ENCODE measurements at places on chromosomes 1 and 21.
A peak's percentile ranks its signal among the peaks of the same experiment; 100 is the strongest.

DNA sequence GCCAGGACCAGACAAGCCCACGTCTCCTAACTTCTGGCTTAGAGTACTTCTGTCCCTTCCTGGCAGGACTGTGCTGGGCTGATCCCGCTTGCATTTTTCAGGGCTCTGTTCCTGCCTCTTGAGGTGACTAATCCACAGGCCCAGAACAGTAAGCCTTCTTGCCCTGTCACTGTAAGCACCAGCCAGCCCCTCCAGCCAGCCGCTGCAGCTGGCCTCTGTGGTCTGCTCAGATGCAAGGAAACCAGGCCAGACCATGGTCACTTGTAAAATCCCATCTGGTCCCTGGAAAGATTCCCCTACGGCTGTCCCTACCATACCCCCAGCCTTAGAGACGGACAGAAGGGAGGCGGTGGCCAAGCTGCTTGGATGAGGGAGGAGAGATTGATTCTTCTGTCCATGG is 74.2 kb downstream of the KIRREL1 start:
- DNase-seq: no peak

DNA sequence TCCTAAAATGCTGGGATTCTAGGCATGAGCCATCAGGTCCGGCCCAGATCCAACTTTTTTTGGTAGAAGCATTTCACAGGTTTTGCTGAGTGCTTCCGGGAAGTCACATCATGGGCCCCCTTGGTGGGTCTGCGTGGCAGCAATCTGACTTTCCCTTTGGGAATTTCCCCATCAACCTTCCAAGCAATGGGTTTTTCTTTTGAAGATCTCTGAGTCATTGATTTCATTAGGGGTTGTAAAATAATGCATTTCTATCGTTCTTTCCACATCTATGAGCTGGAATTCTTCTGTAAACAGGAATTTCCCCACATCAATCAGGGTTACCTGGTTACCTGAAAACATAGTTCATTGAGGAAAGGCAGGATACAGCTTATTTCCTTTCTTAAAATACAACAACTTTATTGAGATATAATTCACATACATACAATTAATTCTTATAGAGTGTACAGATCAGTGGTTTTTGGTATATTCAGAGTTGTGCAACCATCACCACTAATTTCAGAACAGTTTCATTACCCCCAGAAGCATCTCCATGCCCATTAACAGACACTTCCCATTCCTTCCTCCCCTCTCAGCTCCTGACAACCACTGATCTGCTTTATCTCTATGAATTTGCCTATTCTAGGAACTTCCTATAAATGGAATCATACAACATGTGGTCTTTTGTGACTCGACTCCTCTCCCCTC is 9.9 kb upstream of the ZBTB17 start:
- DNase-seq: no peak

DNA sequence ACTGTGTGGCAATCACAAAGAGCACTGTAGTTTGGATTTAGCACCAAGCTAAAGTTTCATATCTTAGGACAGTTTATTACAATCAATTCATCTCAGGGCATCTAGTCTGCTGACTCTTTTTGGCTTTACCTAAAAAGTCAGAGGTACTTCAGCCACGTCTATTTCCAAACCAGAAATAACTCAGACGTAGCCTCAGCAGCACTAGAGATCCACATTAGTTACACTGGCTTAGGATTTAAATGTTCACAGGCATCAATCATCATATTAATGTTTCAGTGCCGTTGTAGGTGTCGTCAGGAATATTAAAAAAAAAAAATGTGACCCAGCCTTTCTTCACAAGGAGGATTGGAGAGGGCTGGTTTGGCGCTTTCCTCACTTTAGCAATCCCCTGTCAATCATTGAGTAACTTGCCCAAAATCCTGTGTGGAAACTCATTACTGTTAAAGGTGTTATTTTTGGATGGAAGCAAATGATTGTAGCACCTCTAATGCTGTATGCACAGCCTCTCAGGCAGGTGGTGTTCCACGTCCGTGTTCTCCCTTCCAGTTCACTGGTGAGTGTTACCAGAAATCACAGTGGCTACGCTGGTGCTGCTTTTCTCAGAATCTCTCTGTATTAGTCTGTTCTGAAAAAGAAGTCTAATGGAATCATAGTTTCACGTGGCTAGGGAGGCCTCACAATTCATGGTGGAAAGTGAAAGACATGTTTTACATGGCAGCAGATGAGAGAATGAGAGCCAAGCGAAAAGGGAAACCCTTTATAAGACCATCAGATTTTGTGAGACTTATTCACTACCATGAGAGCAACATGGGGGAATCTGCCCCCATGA is 45.4 kb downstream of the NEK7 start:
- no peak for DNase-seq

- DNase-seq: no peak
These were observed 3.0 kb downstream of the ATP2B4 start for GRCh38 chr1:203629507-203630082.

- no peak for DNase-seq
These were observed 15.1 kb downstream of the TFF3 start for GRCh38 chr21:42300045-42300583.

DNA sequence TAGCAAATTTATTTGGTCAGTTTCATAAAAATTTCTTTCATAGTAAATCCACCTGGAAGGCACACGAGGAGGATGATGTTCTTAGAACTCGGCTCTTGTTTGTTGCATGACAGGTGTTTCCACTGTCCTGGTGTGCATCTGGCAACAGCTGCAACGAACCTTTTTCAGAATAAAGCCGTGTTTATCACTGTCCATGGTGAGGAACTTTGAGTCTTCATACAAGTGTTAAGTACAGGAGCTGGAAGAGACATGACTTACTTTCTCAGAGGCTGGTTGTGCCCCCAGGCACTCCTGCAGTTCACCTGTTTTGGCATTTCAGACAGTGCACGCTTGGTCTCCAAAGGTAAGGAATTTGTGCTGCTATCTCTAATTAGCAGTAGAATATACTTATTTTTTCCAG is 97.1 kb downstream of the ADAMTS1 start:
- no peak for DNase-seq

- no peak for DNase-seq
These were observed 128.0 kb upstream of the ERG start for GRCh38 chr21:38626306-38626705.

DNA sequence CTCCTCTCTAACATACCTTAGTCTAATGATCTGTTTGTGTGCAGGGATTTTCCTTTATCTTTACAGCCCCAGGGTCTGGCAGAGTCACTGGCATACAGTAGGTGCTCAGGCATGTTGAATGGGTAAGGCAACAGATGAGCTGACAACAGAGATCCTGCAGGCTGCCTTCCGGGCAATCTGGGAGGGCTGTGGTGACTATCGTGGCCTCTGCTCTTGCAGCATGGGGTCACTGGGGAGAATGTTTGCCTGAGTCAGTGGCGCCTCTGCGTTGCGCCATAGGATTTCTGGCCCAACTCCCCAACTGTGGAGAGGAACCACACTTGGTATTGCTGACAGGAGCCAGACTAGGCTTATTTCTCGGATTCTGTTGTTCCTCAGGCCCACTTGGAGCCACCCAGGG is 93.8 kb downstream of the LAMC2 start:
- DNase-seq: no peak

- DNase-seq: no peak
These were observed 3.4 kb downstream of the ZBTB21 start for GRCh38 chr21:42006765-42007164.

DNA sequence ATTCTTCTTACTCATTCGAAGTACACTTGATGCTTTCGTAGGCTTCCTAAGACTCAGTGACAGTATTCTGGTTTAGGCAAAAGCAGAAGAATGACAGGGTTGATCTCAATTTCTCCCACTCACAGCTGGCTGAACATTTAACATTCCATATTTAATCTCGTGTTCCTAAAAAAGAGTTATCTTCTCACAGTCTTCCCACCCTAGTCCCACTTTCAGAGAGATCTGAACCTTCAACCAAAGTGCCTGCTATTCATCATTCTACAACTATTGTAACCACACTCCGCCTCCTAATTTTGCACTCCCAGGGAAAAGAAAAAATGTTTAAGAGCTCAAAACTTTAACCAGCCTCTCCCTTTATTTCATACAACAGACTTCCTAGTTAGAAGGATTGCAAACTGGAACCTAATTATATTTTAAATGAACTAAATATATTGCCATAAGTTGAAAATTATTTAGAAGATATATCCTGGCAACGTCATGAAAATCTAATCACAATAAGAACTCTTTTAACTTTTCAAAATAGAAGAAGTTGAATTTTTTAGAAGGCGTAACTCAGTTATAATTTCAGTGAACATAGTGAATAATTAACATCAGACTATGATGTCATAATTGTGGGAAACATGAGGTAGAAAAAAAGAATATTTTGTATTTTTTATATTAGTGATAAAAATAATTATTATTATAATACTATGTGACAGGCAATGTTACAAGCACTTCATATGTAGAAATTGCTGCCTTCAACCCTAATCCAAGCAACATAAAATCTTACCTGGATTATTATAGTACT is 540.9 kb upstream of the ADGRL2 start:
- DNase-seq: no peak

DNA sequence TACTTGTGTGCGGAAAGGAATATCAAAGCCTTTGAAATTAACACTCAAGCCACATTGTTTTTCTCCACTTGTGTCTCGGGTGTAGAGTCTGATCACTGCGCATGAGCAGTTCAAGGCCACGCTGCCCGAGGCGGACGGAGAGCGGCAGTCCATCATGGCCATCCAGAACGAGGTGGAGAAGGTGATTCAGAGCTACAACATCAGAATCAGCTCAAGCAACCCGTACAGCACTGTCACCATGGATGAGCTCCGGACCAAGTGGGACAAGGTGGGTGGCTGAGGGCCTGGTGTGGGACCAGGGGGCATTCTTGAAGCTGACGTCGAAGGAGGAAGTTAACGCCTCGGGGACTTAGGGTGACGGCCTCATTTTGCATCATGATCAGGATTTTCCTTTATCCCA is 43.7 kb upstream of the MTR start:
- no peak for DNase-seq

DNA sequence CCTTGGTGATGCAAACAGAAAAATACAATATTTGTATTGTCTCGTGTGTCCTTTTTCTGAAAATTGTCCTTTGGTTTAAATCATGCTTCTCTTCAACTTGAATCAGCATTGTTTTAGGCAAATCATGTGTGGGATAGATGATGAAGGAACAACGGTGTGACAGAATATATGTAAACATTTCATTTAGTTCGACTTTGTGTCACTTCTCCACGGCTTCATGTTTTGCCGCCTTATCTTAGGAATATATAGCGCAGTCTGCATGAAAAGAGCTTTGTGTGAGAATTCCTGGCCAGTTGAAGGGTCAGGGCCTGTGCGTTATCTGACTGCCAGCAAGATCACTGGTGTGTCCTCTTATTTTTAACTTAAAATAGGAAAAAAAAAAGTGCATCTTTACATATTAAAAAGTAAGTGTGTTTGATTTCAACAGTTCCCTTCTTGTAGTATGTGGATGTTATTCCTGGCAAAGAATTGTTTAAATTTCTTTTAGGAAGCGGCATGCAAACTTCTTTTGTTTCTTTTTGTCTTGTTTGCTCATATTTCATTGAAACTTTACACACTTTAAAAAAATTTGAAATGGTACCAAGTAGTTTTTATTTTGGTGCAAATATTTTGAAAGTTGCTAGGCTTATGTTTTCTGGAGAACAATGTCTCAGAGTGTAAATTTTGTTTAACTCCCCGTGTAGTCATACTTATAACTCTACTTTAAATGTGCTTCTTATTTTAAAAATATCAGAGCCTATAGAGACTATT is 465.2 kb downstream of the USP25 start:
- DNase-seq: no peak

DNA sequence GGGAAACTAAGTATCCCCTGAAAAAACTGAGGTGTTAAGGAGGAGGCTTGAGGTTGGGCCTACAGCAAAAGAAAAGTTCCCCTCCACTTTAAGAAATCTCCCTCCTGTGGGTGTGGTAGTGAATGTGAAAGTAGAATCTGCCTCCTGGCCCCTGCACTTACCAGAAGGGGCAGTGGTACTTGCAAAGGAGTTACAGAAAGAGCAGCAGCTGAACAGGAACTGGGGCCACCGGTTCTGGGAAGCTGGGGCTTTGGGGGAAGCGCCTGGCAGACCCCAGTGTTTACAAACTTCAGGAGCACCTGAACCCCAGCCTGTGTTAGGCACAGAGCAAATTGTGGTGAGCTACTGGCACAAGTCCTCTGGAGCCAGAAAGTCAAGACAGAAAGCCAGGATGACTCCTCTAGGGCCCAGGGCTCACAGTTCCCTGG is 250.2 kb upstream of the FGGY start:
- DNase-seq: peak; percentile 4

DNA sequence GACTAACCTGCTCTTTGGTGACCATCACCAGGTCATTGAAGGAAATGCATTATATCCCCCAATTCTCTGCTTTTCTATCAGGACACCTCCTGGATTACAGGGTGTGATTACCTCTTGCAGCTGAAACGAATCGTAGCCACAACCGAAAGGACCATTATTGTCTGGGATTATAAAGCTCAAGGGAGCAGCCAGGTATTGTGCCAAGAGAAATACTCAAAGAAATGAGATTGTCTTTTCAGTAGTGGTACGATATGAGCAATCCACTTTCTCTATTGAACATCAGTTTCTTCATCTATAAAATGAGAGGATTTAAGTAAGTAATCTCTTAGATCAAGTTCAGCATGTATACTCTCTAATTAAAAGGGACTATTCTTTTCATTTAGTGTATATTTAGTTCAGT is 27.3 kb downstream of the WDR64 start:
- no peak for DNase-seq

GRCh38 chr1:117260761-117261423 is 50.2 kb upstream of the VTCN1 start:
- DNase-seq: no peak

GRCh38 chr21:46624050-46624449 is 11.4 kb upstream of the PRMT2 start:
- DNase-seq: no peak

- no peak for DNase-seq
These were observed 7.6 kb downstream of the AGPAT3 start for GRCh38 chr21:43872531-43873197.

GRCh38 chr1:154406886-154407197 is 1.7 kb downstream of the IL6R start:
- DNase-seq: no peak

DNA sequence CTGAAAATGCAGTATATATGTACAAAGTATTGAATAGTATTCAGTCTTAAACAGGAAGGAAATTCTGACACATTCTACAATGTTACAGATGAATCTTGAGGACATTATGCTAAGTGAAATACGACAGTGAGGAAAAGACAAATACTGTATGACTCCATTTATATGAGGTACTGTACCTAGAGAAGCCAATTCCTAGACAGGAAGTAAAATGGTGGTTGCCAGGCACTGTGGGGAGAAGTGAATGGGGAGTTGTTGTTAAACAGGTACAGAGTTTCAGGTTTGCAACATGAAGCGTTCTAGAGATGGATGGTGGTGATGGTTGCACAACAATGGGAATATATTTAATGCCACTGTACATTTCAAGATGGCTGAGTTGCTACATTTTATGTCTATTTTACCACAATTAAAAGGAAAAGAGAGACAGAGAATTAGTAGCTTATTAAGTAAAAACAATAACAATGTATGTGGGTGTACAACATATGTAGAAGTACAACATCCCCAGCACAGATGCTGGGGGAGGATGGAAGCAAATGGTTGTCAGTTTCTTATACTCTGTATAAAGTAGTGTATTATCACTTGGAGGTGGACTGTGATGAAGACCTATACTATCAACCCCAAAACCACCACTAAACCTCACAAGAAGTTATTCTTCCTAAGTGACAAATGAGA is 3.9 kb upstream of the RAB4A start:
- no peak for DNase-seq

- DNase-seq: no peak
These were observed 263.2 kb upstream of the ZP4 start for GRCh38 chr1:238153939-238154338.

All from activated T-cell treated with anti-CD3 and anti-CD28 coated beads for 4 hours (primary cell).